Activated CD4-positive, alpha-beta T cell treated with anti-CD3 and anti-CD28 coated beads for 1 hour (primary cell): ENCODE measurements at places on chromosomes 3 and 15.

GRCh38 chr3:94150113-94150512, 87.3 kb downstream of the NSUN3 start:
- DNase-seq: no peak

GRCh38 chr3:191282251-191283185, 46.7 kb upstream of the CCDC50 start:
- no peak for DNase-seq

- DNase-seq: no peak
These were observed 21.0 kb downstream of the TMEM44 start for GRCh38 chr3:194612221-194612620.

DNA sequence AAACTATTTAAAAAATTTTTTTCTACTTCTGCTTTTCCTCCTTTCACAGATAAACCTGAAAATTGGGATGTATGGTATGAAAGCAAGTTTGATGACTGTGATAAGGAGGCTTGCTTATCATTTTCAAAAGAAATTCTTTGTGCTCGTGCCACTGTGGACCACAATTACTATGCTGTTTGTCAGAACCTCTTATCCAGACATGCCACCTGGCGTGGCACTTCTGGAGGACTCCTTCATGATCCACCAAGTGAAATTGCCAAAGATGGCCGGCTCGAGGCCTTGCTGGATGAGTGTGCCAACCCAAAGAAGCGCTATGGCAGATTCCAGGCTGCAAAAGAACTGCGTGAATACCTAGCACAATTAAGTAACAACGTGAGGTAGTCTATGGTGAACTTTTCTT, 17.8 kb downstream of the DIPK2A start:
- DNase-seq: no peak

DNA sequence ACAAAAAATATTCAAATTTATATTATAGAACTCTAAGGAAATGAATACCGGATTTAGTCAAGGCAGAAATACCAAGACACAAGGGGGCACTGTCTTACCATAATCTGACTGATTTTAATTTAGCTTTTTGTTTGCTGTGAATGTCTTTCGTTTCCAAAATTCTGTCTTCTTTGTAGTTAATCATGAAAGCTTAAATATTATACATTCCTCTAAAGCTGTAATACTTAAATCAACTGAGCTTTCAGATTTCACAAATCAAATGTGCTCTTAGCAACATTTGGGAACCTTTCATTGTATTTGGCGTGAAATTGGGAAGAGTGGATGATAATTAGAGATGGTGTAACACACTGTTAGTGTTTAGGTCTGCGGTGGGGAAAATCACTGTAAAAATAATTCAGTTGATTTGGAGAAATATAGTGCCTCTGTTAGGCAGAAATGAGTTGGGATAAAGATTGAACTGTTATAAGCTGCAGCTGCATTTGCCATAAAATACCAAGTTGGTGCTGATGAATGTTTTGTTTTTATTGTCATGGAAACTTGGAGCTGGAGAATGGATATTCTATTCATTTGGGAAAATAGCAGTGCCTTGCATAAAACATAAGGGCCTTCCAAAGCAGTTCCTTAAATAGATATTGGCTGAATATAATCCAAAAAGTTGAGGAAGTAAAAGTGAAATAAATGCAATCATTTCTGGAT, 228.2 kb downstream of the TCF12 start:
- DNase-seq: no peak

- no peak for DNase-seq
These were observed 4.3 kb downstream of the RBP1 start for GRCh38 chr3:139534992-139535879.

DNA sequence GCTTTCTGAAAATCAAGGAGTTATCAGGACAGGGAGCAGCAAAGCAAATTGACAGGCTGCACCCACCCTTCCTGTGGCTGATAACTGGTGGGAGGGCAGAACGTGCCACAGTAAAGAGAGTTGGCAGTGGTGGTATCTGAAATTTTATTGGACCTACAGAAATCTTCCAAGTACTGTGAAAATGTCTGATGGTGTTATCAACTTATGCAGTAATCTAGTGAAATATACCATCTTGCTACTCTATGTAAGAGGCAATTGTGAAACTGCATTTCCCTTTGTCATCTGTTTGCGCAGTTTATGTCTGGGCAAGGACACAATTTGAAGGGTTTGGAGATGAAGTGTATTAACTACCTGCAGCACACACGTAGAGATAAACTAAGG, 1.5 kb downstream of the PLCL2 start:
- DNase-seq: no peak

- no peak for DNase-seq
These were observed 100.1 kb downstream of the VGLL3 start for GRCh38 chr3:86890741-86891396.

DNA sequence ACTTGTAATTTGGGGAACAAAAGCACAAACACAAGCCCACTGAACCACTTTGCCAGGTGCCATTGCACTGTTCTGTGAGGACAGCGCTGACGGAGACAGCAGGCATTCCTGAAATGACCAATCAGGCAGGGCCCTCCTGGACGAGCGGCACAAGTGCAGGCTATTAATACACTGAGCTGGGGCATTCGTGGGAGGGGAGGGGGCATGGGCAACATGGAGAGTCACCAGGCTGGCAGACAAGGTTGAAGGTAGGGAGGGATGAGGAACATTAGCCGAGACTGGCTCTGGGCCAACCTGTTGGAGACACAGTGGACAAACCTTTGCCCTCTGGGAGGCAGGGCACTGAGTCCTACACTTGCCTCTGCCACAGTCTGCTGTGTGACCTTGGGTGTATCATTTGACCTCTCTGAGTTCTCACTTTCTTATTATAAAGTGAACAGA, 45.6 kb downstream of the NOX5 start:
- no peak for DNase-seq

- no peak for DNase-seq
These were observed 203.1 kb downstream of the KCNAB1 start for GRCh38 chr3:156323466-156323865.

DNA sequence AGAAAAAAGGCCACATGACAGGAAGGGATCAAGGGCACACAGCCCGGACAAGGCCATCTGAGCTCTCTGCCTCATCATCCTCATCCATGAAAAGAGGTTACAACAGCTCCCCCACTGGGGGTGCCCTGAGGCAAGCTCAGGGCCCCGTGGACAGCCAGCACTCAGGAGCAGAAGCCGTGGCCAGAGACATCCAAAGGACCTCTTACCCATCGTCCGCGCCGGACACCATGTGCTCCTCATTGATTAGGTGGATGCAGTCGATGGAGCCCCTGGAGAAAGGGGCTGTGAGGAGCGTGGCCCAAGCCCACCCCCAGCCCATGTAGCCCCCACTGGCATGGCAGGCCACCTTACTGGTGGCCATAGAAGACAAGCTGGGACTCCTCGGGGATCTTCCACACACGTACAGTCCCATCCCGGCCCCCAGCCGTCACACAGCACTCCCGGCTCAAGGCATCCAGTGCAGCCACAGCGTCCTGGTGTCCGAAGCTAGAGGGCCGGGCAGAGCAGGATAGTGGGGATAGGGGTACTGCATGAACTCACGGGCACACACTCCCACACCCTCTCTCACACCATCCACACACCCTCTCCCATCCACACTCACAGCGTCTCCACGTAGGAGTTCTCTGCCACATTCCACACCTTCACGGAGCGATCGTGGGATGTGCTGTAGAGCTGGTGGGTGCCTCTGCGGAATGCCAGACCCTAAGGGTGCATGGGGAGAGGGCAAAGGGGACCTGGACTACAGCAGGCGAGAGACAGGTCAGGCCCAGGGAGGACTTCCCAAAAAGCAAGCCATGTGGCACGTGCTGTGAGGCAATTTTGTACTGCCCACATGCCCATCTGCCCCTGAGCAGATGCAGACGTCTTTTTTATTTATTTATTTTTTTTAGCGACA, 6.5 kb downstream of the RRP9 start:
- no peak for DNase-seq

DNA sequence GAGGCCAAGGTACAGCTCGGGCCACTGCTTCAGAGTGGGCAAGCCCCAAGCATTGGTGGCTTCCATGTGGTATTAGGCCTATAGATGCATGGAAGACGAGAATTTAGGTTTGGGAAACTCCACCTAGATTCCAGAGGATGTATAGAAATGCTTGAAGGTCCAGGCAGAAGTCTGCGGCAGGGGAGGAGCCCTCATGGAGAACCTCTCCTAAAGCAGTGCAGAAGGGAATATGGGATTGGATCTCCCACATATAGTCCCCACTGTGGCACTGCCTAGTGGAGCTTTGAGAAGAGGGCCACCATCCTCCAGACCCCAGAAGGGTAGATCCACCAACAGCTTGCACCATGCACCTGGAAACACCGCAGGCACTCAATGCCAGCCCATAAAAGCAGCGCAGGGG, 48.1 kb upstream of the XXYLT1 start:
- DNase-seq: no peak

GRCh38 chr3:126448136-126448892, 27.4 kb downstream of the ZXDC start:
- no peak for DNase-seq

DNA sequence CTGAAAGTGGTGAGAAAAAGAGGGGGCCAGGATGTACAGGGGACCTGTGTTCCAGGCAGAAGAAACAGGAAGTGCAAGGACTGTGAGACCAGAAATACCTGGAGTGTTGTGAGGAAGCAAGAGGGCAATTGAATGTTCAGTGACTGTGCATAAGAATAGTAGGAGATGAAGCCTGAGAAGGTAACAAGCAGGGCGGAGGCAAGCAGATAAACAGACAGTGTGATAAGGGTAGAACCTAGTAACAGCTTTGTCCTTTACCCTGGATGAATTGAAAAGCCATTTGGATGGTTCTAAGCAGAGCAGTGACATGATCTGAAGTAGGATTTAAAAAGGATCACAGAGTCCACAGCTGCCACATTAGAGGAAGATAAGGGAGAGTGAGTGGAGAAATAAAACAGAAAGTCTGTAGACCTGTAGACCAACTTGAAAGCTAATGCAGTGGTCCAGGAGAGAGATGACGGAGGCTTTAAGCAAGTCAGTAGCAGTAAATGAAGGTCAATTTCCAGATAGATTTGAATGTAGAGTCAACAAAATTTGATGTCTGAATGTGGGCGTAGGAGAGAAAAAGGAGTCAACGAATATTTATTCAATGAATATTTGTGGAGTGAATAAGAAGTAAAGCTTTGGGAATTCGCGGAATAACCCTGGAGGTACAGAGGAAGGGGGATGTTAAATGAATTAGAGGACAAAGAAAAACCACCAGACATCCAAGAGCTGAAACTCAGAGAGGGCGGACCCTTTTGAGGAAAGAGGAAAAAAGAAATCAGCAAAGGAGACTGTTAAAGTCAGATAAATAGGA, 4.2 kb upstream of the PLOD2 start:
- no peak for DNase-seq

DNA sequence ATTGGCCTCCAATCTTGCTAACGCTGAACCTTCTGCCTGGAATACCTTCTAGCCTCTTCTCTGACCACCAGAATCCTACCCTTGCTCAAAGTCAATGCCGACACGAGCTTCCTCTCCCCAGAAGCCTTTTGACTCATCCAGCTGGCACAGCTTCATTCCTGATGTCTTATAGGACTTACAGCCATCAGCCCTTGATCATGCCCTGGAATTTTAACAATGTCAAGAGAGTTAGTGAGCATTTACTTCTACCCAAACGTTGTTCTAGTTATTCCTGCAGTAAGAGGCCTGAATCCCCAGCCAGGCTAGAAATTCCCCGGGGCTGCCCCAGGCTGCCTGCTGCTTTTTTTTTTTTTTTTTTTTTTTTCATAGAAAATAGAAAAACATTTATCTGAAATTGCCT, 3.9 kb downstream of the CYP1A2 start:
- DNase-seq: no peak

DNA sequence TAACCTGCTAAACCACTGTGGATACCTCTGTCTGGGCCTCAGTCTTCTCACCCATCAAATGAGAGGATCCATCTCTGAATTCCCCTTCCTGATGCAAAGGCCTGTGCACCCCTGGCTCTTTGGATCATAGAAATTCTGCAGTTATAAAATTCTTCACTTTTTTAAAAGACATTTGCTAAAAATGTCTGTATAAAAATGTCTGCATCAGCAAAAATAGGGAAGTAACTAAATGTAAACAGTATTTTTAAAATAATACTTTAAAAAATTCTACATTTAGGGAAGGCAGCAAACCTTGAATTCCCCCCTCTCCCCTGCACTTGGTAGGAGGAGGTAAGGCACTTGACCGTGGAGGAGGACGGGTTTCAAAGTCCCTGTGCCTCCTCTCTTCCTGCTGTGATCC, 25.6 kb upstream of the TRIM59 start:
- no peak for DNase-seq

DNA sequence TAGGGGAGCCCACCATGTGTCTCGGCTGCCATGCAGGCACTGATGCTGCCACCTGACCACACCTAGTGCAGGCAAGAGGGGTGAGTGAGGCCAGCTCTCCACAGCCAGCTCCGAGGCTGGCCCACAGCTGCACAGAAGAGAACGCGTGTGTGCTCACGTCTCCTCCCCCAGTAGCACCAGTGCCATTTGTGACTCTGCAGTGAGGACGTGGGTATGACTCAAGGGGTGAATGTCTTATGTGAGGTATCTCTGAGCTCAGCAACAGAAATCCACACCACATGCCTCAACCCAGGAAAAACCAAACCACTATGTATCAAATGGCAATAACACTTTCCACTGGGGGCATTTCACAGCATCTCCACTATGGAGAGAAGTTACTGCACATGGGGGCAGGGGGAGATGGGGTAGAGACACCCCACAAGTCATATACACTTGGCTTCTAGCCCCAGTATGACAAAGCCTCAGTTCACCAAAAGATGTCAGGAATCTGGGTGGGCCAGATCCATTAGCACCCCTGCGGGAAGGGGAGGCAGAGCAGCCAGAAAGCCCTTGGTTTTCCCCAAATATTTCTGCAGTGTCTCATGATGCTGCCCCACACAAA, 87.6 kb downstream of the LRIG1 start:
- DNase-seq: no peak
